ENCODE measurements at places on chromosomes 1 and 21.

- DNase-seq, result no peak
These were observed 233.2 kb upstream of the PBX1 start for GRCh38 chr1:164325786-164326185.

GRCh38 chr21:43861706-43862105 is 3.3 kb upstream of the AGPAT3 start:
- no peak for DNase-seq

DNA sequence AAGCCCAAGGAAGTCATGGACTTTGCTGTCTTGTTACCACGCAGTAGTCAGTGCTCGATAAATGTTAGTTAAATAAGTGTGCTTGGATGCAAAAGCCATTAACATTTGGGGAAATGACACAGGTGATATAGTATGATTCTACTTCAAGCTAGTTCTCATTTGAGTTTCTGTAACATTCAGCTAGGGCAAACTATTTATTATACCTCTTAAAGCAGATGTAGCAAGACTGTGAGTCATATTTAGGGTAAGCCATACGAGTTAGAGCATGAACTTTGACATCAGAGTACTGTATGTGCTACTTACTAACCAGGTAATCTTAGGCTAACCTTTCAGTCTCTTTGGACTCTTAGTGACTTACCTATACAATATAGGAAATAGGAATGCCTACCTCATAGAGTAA is 21.0 kb downstream of the CLCA4 start:
- no peak for DNase-seq

GRCh38 chr1:225685476-225686176 is 32.7 kb upstream of the ENAH start:
- DNase-seq, result no peak

GRCh38 chr1:41683681-41684500 is 199.4 kb upstream of the EDN2 start:
- no peak for DNase-seq

DNA sequence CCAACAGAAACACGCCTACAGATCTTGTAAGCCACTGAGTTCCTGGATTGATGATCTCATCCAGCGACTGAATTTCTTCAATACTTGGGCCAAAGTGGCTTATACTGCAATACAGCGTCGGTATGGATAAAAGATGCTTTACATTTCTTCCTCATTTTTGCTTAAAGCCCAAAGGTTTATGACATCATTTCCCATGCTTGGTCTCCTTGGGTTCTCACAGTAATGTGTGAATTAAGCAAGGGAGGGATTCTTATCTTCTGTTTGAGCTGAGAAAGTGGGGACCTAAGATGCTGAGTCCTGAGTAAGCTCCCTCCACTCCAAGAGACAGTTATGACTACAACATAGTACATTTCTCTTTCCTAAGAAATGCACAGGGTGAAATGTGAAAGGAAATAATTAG is 39.5 kb downstream of the LBR start:
- DNase-seq, result no peak

DNA sequence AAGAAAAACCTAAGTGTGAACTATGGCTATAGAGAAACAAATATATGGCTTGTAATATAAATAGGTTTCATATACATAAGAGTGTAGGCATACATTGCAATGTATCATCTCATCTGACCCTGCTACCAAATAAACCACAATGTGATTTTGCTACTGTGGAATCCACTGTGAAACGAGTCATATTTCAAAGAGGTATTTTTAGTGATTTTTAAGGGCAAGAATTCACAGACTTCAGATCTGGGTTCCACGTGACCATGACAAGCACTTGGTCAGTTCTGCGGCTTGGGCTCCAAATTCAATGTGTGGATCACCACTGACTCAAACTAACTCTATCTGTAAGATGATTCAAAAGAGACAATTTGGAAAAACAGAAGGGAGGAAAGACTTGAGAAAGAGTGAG is 147.0 kb upstream of the ERG start:
- DNase-seq, result no peak

DNA sequence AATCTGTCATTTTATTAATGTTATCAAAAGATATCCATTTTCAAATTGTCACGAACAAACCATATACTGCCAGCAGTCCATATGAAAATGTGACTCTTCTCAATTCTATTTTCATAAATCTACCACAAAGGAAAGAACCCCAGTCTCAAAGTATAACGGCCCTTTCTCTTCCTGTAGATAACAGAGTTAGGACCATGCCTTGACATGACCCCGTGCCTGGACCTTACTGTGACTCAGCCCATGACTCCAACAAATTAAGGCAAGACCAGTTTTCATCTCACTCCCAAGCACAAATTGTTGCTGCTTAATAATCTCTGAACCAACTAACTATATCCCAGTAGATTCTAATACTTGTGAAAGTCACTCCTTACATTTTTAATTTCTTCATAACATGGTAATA is 124.4 kb upstream of the NFIA start:
- no peak for DNase-seq

GRCh38 chr1:6185151-6185550 is 5.0 kb upstream of the CHD5 start:
- DNase-seq, result no peak
